ENCODE measurements at places on chromosomes 3 and 15. TPM values are rescaled to one million over a fixed set of nuclear protein-coding genes. Genes with fewer than 3 reads are reported as not detected.

Gene TM4SF18
- not detected for total RNA-seq

- DNase-seq, result no peak
- H3K36me3 ChIP-seq, result no peaks in the 10 kb centered on the region
- H3K27me3 ChIP-seq, result no peaks in the 10 kb centered on the region
- H3K27ac ChIP-seq, result no peak overlapping the region
- H3K4me1 ChIP-seq, result peaks cover 20% of the 10 kb centered on the region
Measured at GRCh38 chr15:69410248-69410874, 3.8 kb upstream of the KIF23 start.

- H3K36me3 ChIP-seq, result peaks cover 22% of the 10 kb centered on the region
Measured at GRCh38 chr3:126355777-126356372, 1.3 kb downstream of the KLF15 start.

Gene ACAN
- total RNA-seq, result 0.72 TPM

Gene IL16
- total RNA-seq, result 21.0 TPM

DNA sequence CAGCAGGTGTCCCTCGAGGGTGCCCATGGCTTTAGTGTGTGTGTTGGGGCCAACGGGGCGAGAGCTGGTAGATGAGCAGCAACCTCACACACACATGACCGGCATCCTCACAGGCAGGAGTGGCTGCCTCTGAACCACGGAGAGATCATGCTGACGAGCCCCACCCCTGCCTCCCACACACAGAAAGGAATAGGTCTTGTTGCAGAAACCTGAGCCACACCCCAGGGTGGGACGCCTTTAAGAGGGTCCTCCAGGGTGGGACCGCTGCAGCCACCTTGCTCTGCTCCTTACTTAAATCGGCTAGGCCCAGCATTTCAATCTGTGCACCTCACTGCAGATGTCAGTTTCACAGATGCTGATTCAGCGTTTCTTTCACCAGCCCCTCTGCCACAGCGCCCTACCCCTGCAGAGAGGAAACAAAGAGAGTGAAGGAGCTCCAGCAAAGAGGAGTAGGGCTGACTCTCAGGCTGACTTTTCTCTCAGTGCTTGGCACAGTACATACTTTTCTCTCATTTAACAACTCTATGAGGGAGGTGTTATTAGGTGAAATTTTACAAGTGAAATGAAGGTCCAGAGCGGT lies 61.2 kb upstream of the EPHB3 start:
- H3K4me1 ChIP-seq, result no peaks in the 10 kb centered on the region
- H3K4me3 ChIP-seq, result no peak overlapping the region
- no peak overlapping the region for H3K27ac ChIP-seq
- H3K27me3 ChIP-seq, result no peaks in the 10 kb centered on the region

- H3K4me1 ChIP-seq, result peaks cover 9% of the 10 kb centered on the region
- H3K4me3 ChIP-seq, result no peak overlapping the region
- H3K36me3 ChIP-seq, result no peaks in the 10 kb centered on the region
- no peak overlapping the region for H3K27ac ChIP-seq
Measured at GRCh38 chr3:12178091-12178820, 19.5 kb upstream of the TIMP4 start.

DNA sequence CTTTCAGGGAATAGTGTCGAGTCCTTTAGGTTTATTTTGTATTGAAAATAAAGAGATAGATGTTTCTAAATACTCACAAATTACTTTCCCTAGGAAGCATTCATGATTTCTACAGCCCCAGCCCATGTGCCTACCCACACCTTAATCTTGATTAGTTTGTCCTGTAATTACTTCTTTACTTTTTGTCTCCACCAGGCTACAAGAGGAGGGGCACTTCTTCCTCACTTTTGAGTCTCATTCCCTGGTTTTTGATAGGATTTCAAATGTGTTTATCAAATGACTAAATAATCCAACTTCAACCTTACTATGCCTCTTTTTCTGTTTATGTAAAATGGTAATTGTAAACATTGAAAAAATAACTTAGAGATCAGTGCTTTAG lies 1.8 kb downstream of the PXK start:
- H3K27me3 ChIP-seq, result no peaks in the 10 kb centered on the region
- no peak for DNase-seq
- no peaks in the 10 kb centered on the region for H3K36me3 ChIP-seq
- peaks cover 43% of the 10 kb centered on the region for H3K4me1 ChIP-seq

Gene RAMAC
- total RNA-seq, result 5.1 TPM

Gene DOCK3
- 0.72 TPM for total RNA-seq

DNA sequence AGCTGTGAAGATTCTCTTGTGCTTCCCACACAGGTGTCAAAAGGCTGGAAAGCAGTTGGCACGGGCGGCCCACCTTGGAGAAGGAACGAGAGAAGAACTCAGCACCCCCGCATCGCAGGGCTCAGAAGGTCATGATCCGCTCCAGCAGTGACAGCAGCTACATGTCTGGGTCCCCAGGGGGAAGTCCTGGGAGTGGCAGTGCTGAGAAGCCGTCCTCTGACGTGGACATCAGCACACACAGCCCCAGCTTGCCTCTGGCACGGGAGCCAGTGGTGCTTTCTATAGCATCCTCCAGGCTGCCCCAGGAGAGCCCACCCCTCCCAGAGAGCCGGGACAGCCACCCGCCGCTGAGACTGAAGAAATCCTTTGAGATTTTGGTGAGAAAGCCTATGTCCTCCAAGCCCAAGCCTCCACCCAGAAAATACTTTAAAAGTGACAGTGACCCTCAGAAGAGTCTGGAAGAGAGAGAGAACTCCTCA lies 31.4 kb downstream of the STARD5 start:
- no peaks in the 10 kb centered on the region for H3K36me3 ChIP-seq
- H3K27ac ChIP-seq, result peak overlapping the region; percentile 11
- DNase-seq, result peak; percentile 42
- H3K4me1 ChIP-seq, result peaks cover 34% of the 10 kb centered on the region
- H3K27me3 ChIP-seq, result no peaks in the 10 kb centered on the region

Gene ECE2
- not detected for total RNA-seq

Gene SRGAP3
- 31.7 TPM for total RNA-seq

DNA sequence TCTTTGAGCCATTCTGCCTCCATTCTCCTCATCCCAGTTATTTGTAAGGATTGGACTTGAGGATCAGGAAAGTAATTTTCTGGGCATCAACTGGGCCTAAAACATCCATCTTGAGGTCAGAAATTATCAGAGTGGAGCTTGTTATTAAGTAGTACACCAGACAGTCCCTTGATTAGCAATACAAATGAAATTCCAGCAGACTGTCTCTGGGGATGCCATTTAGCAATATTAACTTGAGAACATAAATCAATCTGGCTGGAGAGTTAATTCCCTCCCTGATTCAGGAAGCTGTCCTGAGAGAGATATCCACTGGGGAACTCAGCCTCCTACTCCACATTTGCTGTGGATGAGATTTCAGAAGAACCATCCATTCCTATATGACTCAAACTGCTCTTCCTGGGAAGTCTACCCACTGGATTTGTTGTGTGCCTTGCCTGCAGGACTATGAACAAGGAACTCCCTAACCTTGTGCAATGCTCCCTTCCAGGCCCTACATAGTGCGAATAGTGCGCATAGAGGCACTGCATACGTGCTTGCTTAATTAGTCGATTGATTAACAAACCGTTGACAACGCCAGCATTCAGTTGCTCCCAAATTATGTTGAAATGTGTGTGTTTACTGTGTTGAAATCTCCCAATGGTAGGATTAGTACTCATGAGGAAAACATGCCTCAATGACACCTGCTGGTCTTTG lies 36.1 kb upstream of the MTMR14 start:
- H3K27ac ChIP-seq, result no peak overlapping the region
- no peaks in the 10 kb centered on the region for H3K4me1 ChIP-seq
- H3K36me3 ChIP-seq, result no peaks in the 10 kb centered on the region
- no peak for DNase-seq
- no peak overlapping the region for H3K4me3 ChIP-seq

- H3K4me1 ChIP-seq, result no peaks in the 10 kb centered on the region
- no peak overlapping the region for H3K27ac ChIP-seq
- H3K27me3 ChIP-seq, result no peaks in the 10 kb centered on the region
- no peak overlapping the region for H3K4me3 ChIP-seq
- H3K36me3 ChIP-seq, result no peaks in the 10 kb centered on the region
Measured at GRCh38 chr3:127162947-127163645, 29.8 kb upstream of the PRR23E start.

- no peaks in the 10 kb centered on the region for H3K27me3 ChIP-seq
- H3K4me3 ChIP-seq, result no peak overlapping the region
- DNase-seq, result no peak
- no peaks in the 10 kb centered on the region for H3K4me1 ChIP-seq
Measured at GRCh38 chr3:87541723-87542122, 265.3 kb upstream of the POU1F1 start.

Gene GPR62
- total RNA-seq, result not detected

DNA sequence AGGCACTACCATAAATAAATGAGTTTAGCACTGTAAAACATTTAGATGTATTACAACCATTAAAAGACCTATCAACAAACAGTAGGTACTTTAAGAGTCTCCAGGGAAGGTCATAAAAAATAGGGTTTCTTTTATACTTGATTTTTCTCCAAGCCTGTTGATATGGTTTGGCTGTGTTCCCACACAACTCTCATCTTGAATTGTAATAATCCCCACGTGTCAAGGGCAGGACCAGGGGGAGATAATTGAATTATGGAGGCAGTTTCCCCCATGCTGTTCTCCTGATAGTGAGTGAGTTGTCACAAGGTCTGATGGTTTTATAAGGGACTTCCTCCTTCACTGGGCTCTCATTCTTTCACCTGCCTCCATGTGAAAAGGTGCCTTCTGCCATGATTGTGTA lies 468.9 kb upstream of the UBE2E2 start:
- no peaks in the 10 kb centered on the region for H3K4me1 ChIP-seq
- H3K27ac ChIP-seq, result no peak overlapping the region
- no peak for DNase-seq
- H3K4me3 ChIP-seq, result no peak overlapping the region

Gene CMTM8
- not detected for total RNA-seq

- no peak overlapping the region for H3K27ac ChIP-seq
- DNase-seq, result peak; percentile 68
Measured at GRCh38 chr3:12462159-12462947, 21.9 kb upstream of the TSEN2 start.

Gene CD200R1
- total RNA-seq, result not detected

DNA sequence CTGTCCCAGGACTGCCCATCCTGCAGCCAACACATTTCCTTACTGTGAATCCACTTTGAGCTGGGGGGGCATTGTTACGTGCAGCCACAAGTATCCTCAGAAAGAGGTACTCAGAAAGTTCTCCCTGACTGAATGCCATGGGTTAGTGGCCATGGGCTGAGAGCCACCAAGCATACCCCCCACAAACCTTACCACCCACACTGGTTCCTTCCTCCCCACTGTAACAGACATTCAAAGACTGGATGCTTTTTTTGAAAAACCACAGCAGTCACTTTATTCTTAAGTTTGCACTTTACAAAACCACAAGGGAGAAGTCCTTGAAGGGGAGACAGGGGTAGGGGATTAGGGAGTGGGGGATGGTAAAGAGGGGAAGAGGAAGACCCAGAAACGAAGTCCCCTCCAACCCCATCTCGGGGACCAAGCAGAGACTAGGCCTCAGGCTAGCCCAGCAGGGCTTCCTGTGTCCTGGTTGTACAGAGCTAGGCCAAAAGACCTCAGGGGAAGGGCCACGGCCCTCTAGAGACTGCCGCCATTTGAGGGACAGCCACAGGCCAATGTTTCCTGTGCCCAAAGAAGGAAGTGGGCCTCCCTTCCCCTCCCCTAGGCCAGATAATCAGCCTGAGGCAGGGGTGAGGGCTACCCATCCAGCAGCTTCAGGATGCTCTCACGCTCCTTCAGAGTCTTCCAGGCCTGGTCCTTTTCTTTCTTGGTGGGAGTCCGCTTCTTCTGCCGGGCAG lies 10.1 kb upstream of the CAMK1 start:
- no peak overlapping the region for H3K4me3 ChIP-seq
- peaks cover 33% of the 10 kb centered on the region for H3K36me3 ChIP-seq
- H3K27me3 ChIP-seq, result no peaks in the 10 kb centered on the region
- peaks cover 34% of the 10 kb centered on the region for H3K4me1 ChIP-seq
- peak overlapping the region; percentile 61 for H3K27ac ChIP-seq

GRCh38 chr15:79900087-79900486 lies 3.3 kb upstream of the MTHFS start:
- H3K4me1 ChIP-seq, result peaks cover 12% of the 10 kb centered on the region
- no peak for DNase-seq
- no peaks in the 10 kb centered on the region for H3K36me3 ChIP-seq
- no peak overlapping the region for H3K4me3 ChIP-seq
- no peak overlapping the region for H3K27ac ChIP-seq

DNA sequence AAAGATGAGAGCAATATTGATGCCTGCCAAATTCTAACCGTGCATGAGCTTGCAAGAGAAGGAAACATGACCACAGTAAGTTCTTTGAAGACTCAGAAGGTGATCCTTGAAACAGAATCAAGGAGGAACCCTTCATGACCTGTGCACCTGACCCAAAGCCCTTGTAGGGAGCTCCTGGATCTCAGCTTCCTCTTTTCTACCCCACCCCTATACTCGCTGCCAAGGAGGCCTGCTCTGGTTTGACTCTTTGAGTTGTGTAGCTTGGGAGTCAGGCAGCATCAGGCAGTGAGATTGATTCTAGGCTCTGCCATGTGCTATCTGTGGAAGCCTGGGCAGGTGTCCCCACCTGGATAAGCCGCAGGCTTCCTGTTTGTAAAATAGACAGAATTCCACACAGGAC lies 10.6 kb downstream of the TTC21A start:
- H3K36me3 ChIP-seq, result peaks cover 44% of the 10 kb centered on the region
- DNase-seq, result no peak
- H3K4me3 ChIP-seq, result no peak overlapping the region
- H3K4me1 ChIP-seq, result no peaks in the 10 kb centered on the region
- no peak overlapping the region for H3K27ac ChIP-seq
- H3K27me3 ChIP-seq, result no peaks in the 10 kb centered on the region

GRCh38 chr3:86890741-86891396 lies 100.1 kb downstream of the VGLL3 start:
- H3K4me3 ChIP-seq, result no peak overlapping the region
- no peaks in the 10 kb centered on the region for H3K4me1 ChIP-seq
- H3K36me3 ChIP-seq, result no peaks in the 10 kb centered on the region

Gene TLR9
- total RNA-seq, result not detected

DNA sequence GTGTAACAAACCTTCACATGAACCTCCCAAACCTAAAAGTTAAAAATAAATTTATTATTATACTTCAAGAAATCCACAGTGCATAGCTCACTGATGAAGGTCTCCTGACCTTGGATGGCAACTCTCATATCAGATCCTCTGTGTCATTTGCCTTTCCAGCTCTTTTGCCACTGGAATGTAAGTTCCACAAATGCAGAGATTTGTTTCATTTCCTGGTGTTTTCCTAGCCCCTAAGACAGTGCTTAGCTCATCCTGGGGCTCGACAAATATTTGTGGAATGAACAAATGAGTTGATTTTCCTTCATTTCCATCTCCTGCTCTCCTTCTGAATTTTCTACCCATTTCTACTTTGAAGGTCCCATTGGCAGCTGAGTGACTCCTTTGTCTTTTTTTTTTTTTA lies 56.0 kb downstream of the FRMD4B start:
- DNase-seq, result no peak
- H3K27ac ChIP-seq, result no peak overlapping the region
- no peaks in the 10 kb centered on the region for H3K36me3 ChIP-seq
- H3K27me3 ChIP-seq, result peaks cover 4% of the 10 kb centered on the region
